ENCODE measurements at places on chromosomes 13 and 19.
A peak's percentile ranks its signal among the peaks of the same experiment; 100 is the strongest.

DNA sequence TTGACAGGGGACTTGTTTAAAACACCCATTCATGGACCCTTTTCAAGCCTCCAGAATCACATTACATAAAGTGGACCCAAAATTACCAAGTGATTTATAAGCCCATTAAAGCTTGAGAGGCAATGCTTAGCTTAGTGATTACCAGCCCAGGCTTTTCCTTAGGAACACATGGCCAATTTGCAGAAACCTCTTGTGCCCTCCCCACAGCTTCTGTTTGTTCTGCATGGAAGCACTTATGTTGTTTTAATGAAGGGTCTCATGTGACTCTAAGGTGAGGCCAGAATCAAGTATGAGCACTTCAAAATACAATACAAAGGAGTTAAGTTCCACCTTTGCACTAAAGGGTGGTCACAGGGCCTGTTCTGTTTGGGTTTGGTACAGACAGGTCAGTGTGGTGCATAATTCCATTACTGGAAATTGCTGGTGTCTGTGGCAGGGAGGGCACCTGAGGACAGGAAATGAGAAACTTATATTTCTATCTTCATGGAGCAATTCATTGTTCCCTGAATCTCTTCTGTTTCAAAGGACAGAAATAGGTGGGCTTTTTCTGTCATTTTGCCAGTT is 15.3 kb downstream of the ZNF486 start:
- no peak for DNase-seq

DNA sequence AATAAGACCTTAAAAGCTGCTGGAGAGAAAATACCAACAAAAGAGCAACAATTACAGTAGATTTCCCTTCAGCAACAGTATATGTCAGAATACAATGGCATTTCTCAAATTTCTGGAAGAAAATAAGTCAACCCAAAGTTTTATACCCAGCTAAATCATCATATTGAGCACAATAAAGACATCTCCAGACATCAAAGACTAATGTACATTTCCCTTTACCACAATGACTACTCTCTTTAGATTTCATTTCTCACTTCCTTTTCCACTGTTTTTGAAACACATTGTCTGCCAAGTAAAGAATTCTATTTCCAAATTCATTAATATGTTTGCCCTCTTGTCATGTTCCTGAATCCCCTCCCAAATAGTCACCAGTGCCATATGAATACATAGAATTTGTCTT is 111.4 kb downstream of the POU4F1 start:
- no peak for DNase-seq

DNA sequence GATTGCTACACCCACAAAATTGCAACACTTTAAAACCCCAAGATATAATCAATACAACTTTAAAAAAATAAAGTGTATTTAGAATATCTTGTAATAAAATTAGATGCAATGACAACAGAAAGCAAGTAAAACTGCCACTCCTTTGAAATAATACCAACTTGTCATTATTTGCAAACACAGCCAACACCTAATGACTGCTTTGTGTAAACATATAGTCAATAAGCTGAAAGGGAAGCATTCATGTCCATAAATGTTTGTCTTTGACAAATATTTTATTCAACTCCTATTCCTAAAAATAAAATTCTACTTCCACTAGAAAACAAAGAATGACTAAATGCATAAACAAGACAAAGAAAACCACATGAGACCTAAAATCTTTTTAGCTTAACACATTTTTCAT is 6.6 kb downstream of the SMAD9 start:
- no peak for DNase-seq

- no peak for DNase-seq
Measured at GRCh38 chr13:108944760-108945159, 315.3 kb downstream of the MYO16 start.

DNA sequence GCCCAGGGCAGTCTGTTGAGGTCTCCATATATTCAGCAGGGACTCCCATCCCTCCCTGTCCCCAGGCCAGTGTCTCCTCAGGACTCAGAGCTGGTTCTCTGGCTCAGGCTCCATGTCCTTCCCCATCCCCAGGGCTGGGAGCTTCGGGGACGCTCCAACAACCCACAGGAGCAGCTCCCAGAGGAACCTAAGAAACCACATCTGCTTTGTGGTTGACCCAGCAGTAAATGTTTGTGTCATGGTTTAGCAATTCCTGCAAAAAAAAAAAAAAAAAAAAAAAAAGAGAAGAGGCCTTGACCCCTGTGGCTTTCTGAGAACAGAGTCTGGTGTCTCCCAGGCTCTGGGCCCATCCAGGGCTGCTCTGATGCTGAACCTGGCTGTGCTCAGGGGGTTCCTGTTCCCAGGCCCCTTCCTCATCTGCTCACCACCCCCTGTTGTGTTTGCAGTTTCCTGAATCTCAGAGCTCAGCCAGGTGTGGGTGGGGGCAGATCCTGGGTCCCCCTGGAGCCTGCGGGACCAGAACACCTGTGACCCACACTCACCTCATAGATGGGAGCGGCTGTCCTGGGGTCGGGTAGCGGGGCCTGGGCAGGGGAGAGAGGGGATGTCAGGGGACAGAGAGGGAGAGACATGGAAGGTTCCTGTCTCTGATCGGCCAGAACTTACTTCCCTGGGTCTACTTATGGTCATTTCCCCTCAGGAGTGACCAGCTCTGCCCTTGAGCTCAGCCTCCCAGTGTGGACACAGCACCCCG is 25.2 kb upstream of the CEACAM1 start:
- peak; percentile 30 for DNase-seq

DNA sequence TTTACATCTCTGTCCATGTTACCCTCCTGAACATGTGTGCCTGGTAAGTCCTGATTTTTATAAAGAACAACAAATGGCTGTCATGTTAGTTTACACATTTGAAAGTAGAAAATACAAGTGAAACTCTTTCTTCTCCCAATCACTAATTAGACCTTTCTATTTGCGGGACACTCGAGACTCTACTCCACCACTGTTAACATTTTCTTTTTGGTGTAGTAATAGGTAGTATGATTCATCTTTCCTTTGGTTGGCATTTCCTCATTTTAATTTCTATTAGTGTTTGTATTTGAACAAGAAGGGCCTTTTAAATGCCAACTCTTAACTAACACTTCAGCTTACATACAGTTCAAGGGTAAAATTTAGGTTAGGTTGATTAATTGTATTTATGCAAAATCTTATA is 371.1 kb downstream of the PCDH9 start:
- no peak for DNase-seq

DNA sequence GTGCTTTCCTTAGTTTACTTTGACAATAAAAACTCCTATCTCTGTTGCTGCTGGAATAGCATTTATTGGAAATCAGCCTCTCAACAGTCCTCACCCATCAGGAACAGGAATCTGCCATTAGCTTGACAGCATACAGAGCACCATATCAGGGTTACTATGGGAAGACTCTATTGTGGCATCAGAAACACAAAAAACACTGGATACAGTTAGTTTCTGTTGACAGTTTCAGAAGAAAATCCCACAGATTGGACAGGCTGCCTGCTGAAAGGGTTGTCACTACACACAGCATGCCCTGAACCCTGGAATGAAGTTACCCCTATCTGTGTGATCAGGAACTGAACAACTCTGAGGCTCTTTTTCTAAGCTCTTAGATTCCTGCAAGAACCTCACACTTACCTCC is 172.7 kb downstream of the ENOX1 start:
- no peak for DNase-seq

GRCh38 chr13:33838647-33839046 is 20.7 kb downstream of the RFC3 start:
- no peak for DNase-seq

GRCh38 chr13:80496721-80497397 is 155.9 kb upstream of the SPRY2 start:
- DNase-seq: no peak

GRCh38 chr13:88656751-88657150 is 985.6 kb downstream of the SLITRK5 start:
- no peak for DNase-seq

- no peak for DNase-seq
Measured at GRCh38 chr19:39296055-39296645, at the start of gene IFNL1. Gene IFNL1 (plus strand): TSS chr19:39296407. CDS start chr19:39296422, 15 bp downstream.

GRCh38 chr13:52851137-52851962 is 2.9 kb upstream of the PCDH8 start:
- peak; percentile 26 for DNase-seq

DNA sequence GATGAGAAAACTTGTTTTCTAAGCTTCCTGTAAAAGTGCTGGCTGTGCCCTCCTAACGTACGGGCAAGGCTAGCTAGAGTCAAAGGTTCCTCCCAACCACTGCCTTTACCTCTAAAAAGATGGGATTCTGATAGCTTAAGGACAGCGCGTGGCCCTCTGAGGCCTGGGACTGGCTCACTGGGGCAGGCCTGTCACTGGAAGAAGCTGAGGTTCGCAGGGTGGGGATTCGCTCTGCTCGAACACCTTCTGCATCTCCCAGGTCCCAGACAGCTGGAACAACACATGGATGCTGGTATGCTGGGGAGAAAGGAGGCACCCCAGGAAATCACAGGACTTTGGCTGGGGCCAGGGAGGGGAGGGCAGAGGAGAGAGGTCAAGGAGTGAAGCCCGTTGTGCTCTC is 53.1 kb downstream of the CRYL1 start:
- DNase-seq: no peak

- no peak for DNase-seq
Measured at GRCh38 chr13:25247360-25247759, 39.9 kb downstream of the MTMR6 start.

- DNase-seq: no peak
Measured at GRCh38 chr19:1538978-1539377, 15.1 kb downstream of the PLK5 start.

DNA sequence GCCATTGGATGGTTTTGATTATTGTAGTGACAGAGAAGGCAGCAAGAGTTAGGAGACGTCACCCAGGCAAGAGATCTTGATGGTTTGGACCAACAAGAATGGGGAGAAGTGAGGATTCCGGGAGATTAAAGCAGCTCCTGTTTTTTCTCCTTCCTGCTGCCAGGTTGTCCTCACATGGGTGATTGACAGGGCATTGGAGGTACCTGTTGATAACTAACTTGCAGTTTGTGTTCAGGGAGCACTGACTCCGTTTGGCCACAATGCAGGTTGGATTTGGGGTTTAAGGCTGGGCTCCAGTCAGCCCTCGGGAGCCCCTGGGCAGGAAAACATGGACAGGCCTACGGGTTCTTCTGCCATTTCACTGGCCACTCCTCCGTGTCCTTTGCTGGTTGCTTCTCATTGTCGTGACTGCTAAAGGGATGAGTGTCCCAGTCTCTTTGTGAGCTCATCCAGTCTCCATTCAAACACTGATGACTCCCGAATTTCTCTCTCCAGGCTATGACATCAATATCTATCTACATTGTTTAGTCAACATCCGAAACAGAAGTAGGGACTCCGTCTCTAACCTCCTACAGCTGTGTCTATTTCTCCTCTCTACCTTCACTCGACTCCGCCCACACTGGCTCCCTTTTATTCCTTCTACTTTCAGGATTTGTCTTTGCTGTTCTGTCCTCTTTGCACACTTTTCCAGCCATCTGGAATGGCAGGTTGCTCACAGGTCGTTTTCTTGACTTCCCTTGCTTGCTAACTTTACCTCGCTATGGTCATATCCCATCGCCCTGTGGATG is 1.3 kb upstream of the PTOV1 start:
- no peak for DNase-seq

DNA sequence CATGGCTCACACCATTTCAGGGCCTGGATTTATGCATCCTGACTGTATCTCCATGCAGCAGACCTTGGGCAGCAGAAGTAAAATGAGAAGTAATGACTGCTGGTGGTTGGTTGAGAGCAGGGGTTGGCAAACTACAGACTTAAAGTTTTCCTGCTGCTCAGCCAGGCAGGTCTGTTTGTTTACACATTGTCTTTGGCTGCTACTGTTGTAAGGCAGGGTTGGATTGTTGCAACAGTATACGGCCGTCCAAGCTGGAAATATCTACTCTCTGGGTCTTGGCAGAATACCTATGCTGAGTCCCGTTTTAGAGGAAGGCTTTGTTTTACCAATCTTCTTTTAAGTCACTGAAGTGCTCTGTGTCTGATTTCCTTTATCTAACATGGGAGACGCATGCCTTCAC is 13.5 kb downstream of the SNRNP70 start:
- no peak for DNase-seq

GRCh38 chr19:44611812-44612295 is 1.5 kb upstream of the IGSF23 start:
- DNase-seq: no peak

GRCh38 chr13:28494778-28495537 is at the start of gene FLT1:
Gene FLT1 (minus strand): TSS chr13:28495128. CDS start chr13:28494843, 285 bp downstream.
- DNase-seq: peak; percentile 77

- peak; percentile 3 for DNase-seq
Measured at GRCh38 chr13:113649212-113649611, 8.8 kb downstream of the ATP4B start.

- DNase-seq: peak; percentile 21
Measured at GRCh38 chr13:41694545-41695301, 237.4 kb downstream of the RGCC start.

DNA sequence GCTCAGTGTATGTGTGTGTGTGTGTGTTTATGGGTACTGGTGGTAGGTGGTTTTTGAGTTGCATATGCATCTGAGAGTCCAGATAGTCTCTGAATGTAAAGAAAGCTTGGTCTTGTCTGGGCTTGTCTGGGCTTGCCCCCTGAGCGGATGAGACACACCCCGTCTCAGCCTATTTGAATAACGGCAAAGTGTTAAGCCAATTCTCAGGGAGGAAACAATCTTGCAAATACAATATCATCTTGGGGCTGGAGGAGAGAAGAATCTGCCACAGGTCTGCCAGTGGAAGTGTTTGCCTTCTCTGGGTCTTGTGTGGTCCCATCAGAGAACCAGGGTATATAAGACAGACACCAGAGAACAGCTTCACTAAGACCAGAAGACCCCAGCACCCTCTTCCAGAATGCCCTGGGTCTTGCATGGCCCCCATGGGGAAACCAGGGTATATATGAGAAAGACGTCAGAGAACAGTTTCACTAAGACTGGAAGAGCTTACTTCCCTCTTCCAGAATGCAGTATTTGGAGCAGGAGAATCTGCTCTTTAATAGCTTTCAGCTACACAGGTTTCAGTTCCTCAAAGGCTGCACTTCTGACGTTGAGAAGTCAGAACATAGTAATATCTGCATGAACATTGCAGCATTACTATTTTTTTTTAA is 13.3 kb downstream of the CD70 start:
- DNase-seq: no peak

DNA sequence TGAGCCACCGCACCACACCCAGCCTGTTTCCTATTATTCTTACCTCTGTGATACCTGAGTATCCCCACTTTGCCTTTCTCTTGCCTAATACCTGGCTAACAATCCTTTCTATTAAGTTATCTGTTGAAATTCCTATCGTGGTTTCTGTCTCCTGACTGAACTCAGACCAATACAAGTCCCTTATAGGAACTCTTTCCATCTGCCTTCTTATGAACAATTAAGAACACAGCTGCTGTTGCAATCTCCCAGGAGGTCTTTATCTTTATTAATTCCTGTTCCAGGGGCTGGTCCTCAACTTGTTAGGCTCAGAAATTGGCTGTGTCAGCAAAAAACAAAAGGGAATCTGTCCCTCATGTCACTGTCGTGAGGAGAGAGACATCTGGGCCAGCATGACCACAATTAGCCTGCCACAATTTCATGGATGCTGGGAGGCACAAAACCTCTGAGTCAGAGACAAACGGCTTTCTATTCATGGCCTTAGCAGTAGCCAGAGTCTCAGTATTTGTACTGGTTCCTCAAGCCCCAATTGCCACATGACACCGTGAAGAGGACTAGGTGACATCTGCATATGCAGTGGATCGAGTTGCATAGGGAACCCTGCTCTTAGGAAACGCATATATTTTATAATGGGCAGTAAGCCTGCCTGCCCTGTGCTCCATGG is 58.2 kb downstream of the NUFIP1 start:
- no peak for DNase-seq
